ENCODE measurements at places on chromosomes 6 and 20.

DNA sequence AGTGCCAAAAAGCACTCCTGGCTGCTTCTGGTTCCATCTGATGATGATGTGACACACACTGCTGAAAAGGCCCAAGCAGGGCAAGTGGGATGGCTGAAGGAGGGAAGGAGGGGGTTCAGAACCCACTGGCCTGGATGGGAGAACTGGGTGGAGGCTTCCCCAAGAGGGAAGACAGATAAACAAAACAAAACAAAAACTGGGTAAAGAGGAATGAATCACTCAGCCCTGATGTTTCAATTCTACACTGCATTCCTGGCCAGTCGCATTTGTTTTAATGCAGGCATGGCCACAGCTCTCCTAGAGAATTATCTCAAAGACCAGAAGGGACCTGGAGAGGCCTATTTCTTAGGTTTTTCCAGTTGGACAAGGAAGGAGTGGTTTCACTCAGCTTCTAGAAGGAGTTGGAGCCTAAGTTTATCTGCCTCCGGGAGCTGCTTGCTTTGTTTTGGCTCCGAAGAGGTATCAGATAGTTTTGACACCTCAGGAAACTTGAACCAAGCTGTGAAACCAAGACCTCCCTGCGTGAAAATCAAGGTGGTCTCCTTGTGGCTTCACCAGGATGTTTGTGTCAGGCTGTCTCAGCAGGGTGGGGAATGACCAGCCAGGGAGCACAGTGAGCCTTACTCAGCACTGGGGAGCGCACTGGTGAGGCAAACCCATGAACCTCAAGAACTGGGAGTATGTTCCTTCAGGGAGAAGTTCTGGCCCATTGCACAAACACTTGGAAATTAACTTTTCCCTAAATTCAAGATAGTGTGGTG is 16.1 kb downstream of the TTPAL start:
- DNase-seq = no peak

GRCh38 chr20:8524101-8525016 is 392.3 kb downstream of the PLCB1 start:
- DNase-seq = no peak

GRCh38 chr6:158009935-158010585 is 28.4 kb downstream of the SYNJ2 start:
- DNase-seq = no peak

- no peak for DNase-seq
Measured at GRCh38 chr6:159998538-159998937, 29.7 kb downstream of the IGF2R start.

DNA sequence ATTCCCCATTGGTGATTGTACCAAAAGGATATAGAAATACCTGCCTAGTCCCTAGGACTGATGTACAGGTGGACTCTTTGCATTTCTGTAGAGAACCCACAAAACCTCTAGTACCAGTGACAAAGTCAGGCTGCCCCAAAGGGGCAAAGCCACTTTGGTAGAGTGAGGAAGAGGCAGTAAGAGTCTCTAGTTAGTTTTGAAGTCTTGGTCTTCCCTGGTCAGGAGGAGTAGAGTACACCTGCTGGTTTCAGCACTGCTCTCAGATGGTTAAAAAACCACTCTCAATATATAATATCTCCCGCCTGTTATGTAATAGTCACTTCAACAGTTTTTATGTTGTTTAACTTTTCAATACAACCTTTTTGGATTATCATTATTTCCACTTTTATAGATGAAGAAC is 344.9 kb downstream of the CDKAL1 start:
- DNase-seq = no peak

- no peak for DNase-seq
Measured at GRCh38 chr6:33490198-33490597, 35.8 kb downstream of the ZBTB9 start.

GRCh38 chr6:149889326-149889725 is 8.6 kb downstream of the RAET1E start:
- no peak for DNase-seq

DNA sequence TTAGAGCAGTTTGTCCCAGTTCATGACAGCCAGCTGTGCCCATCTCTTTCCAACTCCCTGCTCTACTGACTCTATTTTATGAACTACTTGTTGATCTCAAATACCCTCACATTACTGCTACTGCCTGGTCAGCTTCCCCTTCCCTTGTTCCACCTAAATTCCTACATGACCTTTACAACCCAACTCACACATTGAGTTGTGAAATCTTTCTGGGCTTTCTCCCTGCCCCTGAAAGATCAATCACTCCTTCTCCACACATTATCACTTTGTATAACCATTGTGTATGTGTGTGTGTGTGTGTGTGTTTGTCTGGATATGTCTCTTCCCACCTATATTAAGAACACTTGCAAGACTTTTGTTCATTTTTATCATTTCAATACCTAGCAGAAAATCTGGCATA is 42.1 kb upstream of the CLIC5 start:
- DNase-seq = no peak

- DNase-seq = no peak
Measured at GRCh38 chr6:91826128-91826527, 1239.3 kb upstream of the MAP3K7 start.

DNA sequence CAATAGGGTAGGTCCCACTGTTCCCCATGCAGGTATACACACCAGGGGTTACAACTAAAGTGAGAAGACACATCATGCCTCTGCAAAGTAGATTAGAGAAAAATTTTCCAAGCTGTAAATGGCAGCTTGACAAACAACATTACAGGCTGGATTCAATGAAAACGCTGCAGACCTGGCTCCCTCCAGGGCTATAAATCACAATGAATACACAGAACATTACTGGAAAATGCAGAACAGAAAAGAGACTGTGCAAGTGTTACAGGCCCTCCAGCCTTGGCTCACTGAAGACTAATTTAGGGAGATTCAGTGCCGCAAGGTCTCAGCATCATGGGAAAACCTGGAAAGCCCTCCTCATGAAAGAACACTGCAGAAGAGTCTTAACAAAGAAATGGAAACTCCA is 207.8 kb downstream of the KHDC1L start:
- DNase-seq = no peak

DNA sequence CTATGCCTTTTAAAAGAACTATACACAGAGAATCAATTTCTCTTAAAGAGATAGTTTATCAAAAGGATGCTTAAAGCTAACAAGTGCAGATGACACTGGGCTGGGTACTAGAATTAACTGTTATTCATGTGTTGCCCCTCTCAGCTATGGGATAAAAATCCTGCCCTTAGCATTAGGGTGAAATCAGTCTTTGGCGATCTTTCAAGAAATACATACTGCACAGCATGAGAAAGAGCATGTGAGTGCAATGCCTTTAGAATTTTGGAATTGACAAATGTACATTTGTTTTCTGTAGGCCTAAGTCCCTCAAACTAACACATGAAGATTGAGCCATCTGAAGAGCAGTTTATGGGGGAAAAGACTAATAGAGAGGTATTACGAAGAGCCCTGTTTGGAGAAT is 115.4 kb downstream of the ZFP64 start:
- no peak for DNase-seq

GRCh38 chr20:23636182-23636907 is 1.4 kb downstream of the CST3 start:
- no peak for DNase-seq

DNA sequence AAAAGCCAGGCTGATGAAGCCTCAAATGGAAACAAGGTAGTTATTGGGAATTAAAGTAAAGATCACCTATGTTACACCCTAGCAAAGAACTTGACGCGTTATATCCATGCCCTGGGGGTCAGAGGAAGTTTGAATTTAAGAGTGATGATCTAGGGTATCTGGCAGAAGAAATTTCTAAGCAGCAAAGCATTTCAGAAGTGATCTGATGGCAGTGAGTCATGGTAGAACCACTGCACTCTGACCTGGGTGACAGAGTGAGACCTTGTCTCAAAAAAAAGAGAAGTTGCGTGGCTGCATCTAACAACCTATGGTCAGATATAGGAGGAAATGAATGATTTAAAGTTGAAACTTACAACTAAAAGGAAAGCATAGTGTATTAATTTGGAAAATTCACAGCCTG is 45.2 kb downstream of the SCP2D1 start:
- no peak for DNase-seq

- DNase-seq = no peak
Measured at GRCh38 chr20:54167909-54168872, 5.6 kb downstream of the CYP24A1 start.

DNA sequence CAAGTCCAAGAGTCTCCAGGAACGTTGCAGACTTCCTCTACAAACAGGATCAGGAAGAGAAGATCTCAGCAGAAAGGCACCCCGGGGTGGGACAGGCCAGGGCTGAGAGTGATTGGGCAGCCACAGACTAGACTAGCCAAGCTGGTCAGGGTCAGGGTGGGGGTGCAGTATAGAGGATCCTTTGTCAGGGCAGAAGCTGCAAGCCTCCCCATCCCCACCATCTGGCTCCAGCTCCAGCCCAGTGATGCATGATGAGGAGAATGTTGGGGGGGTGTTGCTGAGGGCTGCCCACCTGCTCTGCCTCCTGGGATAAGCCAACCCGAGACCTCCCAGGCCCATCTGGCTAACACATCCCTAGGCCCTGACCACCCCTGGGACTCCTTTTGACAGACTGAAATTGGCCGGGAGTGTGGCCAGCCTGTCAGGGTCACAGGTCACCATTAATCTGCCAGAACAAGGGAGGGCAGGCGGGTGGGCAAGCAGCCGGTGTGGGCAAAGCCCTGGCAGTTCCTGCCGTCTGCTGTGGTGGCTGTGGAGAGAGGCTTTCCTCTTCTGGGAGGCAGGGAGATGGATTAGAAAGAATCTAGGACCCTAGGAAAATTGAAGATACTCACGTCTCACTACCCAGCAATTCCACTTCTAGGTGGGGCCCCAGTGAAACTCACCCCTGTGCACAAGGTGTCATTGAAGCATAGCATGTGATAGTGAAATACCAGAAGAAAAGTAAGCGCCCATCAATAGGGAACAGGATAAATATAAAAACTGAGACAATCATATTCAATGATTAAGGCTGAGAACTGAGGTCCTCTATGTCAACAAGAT is 22.1 kb upstream of the SNTA1 start:
- DNase-seq = no peak

GRCh38 chr6:135210632-135211305 is 29.7 kb downstream of the MYB start:
- no peak for DNase-seq
